Smooth muscle cell of the umbilical artery (primary cell): ENCODE measurements at places on chromosomes 7 and 10. TPM values are rescaled to one million over a fixed set of nuclear protein-coding genes. Genes with fewer than 3 reads are reported as not detected.

The KCP gene
- 0.09 and 0.30 TPM in 2 replicates for total RNA-seq

The SLC12A9 gene
- 12.2 and 14.3 TPM in 2 replicates for total RNA-seq

The ABCC2 gene
- 0.65 and 0.89 TPM in 2 replicates for total RNA-seq

The CBLL1 gene
- total RNA-seq: 17.6 and 18.4 TPM in 2 replicates

The PNLIPRP3 gene
- total RNA-seq: not detected in 2 replicates

The ARL5B gene
- total RNA-seq: 24.6 and 28.5 TPM in 2 replicates

The GRID2IP gene
- not detected in 2 replicates for total RNA-seq

The PIK3CG gene
- total RNA-seq: not detected in 2 replicates

The TMEM178B gene
- total RNA-seq: under 0.01 and 0.18 TPM in 2 replicates

The ST7 gene
- 18.1 and 20.3 TPM in 2 replicates for total RNA-seq

The KEL gene
- not detected in 2 replicates for total RNA-seq

The OR2A1 gene
- total RNA-seq: under 0.01 TPM in 1 of 2 replicates, not detected in the other

The ZMYND11 gene
- total RNA-seq: 60.3 and 70.9 TPM in 2 replicates
